BE2C (cell line): ENCODE measurements at places on chromosomes 2 and 18.

DNA sequence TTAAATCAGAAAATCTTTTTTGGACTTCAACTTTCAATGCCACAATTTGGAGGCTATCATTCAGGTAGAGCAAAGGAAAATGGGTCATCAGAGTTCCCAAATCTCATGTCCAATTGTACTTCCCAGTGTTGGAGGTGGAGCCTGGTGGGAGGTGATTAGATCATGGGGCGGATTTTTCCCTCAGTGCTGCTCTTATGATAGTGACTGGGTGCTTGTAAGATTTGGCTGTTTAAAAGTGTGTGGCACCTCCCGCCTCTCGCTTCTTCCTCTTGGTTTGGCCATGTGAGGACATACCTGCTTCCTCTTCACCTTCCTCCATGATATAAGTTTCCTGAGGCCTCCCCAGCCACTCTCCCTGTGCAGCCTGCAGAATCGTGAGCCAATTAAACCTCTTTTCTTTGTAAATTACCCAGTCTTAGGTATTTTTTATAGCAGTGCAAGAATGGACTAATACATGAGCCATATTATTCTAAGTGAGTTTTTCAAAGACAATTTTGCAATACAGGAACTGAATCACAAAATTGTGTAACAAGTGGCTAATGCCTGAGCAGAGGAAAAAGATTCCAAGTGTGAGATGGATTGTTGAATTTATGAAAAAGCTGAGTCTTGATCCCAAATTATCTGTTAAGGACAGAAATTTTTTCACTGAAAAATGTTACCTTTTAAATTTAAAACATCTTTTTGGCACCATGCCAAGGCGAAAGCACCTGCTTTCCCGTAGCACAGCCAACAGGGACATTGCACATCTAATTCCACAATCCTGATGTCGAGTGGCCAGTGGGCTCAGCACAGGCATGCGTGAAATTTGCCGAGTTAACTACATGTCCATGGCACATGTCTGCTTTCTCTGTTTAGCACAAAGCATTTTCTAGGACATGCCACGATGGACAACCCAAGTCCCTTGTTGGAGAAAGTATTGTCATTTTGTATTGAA, 150.9 kb downstream of the COL6A3 start:
- no peak for DNase-seq

DNA sequence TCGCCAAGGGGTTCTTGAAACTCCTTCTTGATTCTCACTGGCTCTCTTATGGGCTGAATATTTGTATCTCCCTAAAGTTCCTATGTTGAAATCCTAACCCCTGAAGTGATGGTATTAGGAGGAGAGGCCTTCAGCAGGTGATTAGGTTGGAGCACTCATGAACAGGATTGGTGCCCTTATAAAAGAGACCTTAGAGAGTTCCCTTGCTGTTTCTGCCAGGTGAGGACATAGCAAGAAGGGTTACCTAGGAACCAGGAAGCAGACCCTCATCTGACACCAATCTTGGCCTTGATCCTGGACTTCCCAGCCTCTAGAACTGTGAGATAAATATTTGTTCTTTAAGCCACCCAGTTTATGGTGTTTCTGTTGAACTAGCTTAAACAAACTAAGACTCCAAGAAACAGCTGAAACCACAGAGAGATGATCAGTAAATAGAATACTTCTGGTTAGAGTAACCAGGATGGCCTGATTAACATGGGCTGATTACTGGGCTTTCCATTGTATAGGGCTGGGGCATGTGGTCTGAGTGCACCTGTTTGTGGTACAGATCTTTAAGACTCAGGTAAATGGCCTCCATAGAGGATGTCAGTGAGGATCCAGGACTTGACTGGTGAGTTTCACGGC, 7.7 kb upstream of the CDC42EP3 start:
- DNase-seq: no peak

DNA sequence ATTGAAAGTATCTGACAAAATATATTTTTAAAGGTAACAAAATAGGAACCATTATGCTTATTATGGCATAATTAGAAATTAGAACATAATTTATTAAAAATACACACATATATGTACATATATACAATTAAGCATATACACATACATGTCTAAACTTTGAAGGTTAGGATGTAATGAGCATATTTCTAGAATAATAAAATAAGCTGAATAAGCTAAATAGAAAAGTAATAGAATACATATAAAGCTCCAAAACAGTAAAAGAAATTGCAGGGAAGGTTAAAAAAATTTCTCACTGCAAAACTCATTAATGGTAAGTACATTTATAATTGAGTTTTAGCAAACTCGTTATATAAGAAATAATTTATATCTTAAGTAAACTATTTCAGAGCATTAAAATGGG, 1561.5 kb upstream of the ZEB2 start:
- DNase-seq: no peak

DNA sequence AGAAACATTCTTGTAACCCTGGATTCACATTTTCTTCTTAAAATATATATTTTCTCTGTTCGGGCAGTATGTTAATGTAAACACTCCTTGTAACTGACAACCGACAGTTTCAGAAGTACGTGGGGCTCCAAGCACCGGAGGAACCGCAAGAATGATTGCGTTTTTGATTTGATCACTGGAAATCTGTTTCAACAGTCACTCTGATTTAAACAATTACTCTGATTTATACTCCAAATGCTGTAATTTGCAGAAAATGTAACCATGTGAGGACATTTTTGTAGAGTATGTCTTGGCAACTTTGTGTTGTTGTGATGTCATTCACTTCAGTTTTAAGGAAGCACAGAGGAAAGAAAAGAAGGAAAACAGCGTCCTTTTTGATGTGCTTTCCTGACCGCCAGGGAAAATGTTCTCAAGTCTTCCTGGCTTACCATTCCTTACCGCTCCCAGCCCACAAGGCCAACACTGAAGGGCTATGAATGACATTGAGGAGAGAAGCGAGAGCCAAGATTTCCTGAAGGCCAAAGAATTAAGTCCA, 77.7 kb downstream of the APOB start:
- no peak for DNase-seq

GRCh38 chr18:41955688-41956087, 654 bp downstream of the PIK3C3 start:
- no peak for DNase-seq

DNA sequence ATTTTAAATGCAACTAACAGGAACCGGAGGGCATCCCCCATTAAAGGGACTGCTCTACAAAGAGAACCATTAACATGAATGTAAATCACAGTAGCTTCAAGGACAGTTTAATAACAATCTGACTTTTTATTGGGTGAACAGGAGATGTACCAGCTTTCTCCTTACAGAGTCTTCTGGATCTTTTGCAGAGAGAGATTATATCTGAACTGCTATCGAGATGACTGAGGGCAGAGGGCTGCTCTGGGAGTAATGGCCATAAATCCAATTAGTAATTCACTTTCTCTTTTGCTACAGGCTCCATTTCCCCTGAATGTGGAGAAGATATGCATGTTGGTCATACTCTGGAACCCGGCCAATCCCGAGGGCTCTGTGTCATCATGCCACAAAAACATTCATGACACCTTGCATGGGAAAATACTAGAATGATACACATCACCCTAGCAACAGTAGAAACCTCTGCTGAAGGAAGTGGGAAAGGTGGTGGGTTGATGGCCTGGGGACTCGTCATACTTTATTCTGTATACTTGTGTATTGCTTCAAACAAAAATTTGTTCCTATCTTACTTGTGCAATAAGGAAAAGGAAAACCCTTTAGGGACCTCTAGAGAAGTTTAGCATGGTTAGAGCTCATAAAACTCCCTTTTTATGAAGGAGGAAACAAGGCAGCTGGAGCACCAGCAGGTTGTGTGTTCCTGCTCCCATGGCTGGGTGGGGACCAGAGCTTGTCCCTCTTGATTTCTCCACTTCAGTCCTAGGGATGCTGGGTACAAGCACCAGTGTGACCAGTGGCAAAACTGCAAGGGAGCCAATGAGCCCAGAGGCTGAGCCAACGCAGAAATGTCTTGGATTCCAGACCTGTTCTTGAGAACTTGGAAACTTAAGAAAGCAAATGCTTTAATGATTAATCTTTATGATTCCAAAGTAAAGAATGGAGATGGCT, 26.0 kb downstream of the CTAGE1 start:
- DNase-seq: peak; percentile 82

- no peak for DNase-seq
Observed at GRCh38 chr2:126507425-126507911, 148.5 kb upstream of the GYPC start.

DNA sequence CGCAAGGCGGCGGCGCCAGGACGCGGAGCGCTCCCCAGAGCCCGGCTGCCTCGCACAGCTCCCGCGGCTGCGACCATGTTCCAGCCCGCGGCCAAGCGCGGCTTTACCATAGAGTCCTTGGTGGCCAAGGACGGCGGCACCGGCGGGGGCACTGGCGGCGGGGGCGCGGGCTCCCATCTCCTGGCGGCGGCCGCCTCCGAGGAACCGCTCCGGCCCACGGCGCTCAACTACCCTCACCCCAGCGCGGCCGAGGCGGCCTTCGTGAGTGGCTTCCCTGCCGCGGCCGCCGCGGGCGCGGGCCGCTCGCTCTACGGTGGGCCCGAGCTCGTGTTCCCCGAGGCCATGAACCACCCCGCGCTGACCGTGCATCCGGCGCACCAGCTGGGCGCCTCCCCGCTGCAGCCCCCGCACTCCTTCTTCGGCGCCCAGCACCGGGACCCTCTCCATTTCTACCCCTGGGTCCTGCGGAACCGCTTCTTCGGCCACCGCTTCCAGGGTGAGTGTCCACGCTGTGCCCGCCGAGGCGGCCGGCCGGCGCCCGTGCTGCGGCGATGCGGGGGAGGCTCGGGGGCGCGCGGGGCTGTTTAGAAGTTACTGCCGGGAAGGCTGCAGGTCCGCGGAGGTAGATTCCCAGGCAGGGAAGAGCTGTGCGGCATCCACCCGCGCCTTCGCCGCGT, 696 bp downstream of the EMX1 start:
- DNase-seq: no peak

GRCh38 chr2:195477996-195478382, 179.0 kb upstream of the SLC39A10 start:
- no peak for DNase-seq

DNA sequence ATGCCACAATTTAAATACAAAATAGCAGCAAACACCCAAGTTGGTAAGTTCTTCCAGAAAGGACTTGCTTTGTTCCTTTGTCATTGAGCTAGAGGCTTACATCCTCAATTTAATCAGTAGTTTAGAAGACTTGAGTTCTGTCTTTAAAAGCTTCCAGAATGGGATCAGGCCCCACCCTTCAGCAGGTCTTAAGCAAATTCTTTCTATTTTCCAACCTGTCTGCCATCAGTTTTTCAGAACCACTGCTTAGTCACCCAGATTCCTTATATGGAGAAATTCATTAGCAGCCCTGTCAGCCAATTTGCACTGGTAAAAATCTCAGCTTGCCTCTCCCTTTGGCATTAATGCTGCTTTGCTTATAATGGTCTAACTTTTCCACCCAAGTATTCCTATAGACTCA, 263.6 kb upstream of the HNMT start:
- DNase-seq: no peak

- no peak for DNase-seq
Observed at GRCh38 chr2:75406131-75406581, 154.6 kb downstream of the EVA1A start.

GRCh38 chr2:197263077-197263476, 47.5 kb downstream of the ANKRD44 start:
- no peak for DNase-seq

- no peak for DNase-seq
Observed at GRCh38 chr2:190714958-190715357, 66.1 kb downstream of the NAB1 start.

DNA sequence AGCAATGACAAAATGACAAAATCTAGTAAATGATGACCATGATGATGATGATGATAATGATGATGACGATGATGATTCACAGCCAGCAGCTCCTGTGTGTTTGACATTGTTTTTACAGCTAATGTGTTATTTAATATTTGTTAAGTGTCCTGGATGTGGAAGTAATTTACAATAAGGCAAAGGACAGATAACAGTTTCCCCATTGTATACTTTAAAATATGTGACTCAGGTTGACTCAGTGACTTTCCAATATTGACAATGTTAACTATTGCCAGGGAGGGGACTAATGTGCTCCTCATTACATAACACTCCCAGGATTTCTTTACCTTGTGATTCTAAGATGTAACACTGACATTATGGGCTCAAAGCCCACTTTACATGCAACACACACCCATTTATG, 602.2 kb downstream of the FBXO15 start:
- no peak for DNase-seq

GRCh38 chr2:121140734-121141133, 144.3 kb downstream of the TFCP2L1 start:
- DNase-seq: no peak

- DNase-seq: no peak
Observed at GRCh38 chr2:237012577-237013267, 73.0 kb upstream of the COPS8 start.

DNA sequence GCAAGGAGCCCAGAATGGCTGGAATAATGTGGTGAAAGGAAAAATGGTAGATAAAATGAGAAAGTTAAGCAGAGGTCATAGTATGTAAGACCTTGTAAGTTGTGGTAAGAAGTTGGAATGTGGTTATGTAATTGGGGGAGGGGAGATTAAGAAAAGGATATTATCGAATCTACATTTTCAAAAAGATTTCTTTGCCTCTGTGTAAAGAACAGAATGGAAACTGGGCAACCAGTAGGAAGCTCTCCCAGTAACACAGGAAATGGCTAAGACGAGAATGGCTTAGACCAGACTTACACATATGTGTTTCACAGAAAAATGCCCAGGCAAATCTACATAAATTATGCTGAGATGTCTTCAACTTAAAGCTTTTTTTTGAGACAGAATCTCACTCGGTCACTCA, 13.2 kb downstream of the MEMO1 start:
- DNase-seq: no peak

DNA sequence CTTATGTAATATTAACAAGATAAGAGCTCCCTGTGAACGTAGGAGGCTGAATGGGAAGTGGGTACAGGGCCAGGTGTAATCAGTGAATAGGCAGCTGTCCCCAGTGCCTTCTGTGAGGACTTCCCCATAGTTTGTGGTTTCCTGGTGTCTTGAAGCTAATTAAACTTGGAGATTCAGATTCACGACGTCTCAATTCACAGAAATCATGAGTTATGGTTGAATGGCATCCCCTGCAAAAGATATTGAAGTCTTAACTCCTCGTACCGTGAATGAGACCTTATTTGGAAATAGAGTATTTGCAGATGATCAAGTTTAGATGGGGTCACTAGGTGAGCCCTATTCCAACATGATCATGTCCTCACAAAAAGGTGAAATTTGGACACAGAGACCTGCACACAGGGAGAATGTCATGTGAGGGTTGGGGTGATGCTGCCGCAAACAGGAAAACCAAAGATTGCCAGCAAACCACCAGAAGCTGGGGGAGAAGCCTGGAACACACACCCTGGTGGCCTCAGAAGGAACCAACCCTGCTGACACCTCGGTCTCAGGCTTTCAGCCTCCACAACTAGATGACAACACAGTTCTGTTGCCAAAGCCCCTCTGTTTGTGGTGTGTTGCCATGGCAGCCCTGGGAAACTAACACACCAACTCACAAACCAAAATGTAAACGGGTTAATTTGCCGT, 13.2 kb downstream of the ARL4C start:
- DNase-seq: no peak

DNA sequence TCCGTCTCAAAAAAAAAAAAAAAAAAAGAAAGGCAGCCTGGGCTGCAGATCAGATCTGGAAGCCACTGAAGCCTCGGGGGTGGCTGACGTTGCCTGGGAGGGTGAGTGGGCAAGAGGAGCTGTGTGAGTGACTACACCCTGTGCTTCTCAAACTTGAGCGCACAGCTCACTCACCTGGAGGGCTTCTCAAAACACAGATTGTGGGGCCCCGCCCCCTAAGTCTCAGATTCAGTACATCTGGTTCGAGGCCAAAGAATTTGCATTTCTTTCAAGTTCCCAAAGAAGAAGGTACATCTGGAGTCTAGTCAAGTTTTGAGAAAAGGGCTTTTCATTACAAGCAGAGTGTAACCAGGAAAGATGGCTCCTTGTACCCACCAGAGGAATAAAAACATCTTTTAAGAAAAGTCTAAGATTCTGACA, 97.7 kb upstream of the CAB39 start:
- DNase-seq: no peak
